ENCODE measurements at places on chromosomes 2 and 18.

- no peak for DNase-seq
These were observed 852.1 kb downstream of the CNTNAP5 start for GRCh38 chr2:124877141-124877577.

- DNase-seq = no peak
These were observed 1365.5 kb upstream of the CHAC2 start for GRCh38 chr2:52402128-52402527.

DNA sequence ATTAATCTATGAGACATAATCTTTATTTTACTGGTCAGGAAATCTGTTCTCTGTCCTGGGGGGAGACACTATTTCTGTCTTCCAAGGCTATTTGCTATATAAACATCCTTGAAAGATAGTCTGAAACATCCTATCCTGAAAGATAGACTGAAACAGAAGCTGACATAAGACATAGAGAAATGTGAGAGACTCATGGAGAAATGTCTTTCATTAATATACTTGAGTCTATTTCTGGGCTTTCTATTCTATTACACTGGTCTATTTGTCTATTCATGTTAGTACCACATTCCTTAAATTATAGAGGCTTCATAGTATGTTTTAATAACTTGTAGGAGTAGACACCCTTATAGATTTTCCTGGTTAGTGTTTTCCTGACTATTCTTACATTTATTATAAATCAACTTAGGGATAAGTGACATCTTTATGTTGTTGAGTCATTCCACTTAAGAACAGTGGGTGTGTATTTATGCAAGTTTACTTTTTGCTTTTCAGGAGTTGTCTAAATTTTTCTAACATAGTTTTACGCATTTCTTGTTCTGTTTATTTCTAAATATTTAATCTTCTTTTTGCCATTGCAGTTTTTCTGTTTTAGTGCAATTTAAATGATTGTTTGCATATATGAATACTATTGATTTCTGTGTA is 244.9 kb upstream of the ZSWIM2 start:
- DNase-seq = no peak

- DNase-seq = no peak
These were observed 89.6 kb downstream of the ACAA2 start for GRCh38 chr18:49723648-49724180.

GRCh38 chr18:3461704-3462103 is 11.7 kb downstream of the TGIF1 start:
- DNase-seq = no peak

- peak; percentile 95 for DNase-seq
These were observed 657 bp downstream of the SGPP2 start for GRCh38 chr2:222424729-222425671.

GRCh38 chr2:150047620-150048222 is 439.7 kb downstream of the RND3 start:
- no peak for DNase-seq

DNA sequence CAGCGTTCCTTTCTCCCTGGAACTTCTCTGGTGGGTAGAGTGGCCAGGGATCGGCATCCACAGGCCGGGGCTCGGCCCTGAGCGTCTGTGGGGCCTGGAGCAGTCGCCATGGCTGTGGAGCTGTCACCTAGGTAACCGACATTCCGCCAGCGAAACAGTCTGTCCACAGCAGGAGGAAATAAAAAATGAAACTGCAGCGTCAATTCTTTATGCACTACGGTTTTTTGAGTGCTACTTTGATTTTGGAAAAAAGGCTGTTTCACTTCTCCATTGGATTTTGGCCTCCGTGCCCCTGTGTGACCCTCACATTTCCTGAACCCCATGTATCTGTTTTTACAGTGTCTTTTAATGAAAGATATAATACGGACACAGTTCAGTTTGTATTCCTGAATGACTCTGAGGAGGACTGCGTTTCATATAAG is 163.4 kb downstream of the LDLRAD4 start:
- peak; percentile 78 for DNase-seq

GRCh38 chr18:27361477-27361876 is 176.4 kb upstream of the CHST9 start:
- DNase-seq = no peak

- DNase-seq = no peak
These were observed 370.2 kb upstream of the LYPD1 start for GRCh38 chr2:133040170-133040569.

GRCh38 chr2:65061146-65061909 is 5.1 kb downstream of the CEP68 start:
- no peak for DNase-seq

DNA sequence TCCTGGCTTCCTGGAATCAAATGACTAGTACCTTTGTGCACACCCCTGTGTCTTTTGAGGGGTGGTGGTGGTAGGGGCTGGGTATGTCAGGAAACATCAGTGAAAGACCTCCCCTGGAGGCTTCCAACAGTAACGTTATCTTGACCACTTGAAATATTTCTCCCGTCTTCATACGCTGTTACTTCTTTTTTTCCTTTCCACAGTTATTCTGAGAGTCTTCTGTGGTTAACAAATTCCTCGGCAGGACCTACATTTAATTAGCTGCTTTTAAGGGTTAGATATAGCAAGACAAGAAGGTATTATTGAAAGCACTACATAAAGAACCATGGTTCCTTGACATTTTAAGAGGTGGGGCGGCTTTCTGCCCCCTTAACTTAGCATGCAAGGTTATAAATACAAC is 34.6 kb downstream of the UGP2 start:
- DNase-seq = no peak

GRCh38 chr2:23843051-23843976 is 83.6 kb downstream of the ATAD2B start:
- DNase-seq = no peak

DNA sequence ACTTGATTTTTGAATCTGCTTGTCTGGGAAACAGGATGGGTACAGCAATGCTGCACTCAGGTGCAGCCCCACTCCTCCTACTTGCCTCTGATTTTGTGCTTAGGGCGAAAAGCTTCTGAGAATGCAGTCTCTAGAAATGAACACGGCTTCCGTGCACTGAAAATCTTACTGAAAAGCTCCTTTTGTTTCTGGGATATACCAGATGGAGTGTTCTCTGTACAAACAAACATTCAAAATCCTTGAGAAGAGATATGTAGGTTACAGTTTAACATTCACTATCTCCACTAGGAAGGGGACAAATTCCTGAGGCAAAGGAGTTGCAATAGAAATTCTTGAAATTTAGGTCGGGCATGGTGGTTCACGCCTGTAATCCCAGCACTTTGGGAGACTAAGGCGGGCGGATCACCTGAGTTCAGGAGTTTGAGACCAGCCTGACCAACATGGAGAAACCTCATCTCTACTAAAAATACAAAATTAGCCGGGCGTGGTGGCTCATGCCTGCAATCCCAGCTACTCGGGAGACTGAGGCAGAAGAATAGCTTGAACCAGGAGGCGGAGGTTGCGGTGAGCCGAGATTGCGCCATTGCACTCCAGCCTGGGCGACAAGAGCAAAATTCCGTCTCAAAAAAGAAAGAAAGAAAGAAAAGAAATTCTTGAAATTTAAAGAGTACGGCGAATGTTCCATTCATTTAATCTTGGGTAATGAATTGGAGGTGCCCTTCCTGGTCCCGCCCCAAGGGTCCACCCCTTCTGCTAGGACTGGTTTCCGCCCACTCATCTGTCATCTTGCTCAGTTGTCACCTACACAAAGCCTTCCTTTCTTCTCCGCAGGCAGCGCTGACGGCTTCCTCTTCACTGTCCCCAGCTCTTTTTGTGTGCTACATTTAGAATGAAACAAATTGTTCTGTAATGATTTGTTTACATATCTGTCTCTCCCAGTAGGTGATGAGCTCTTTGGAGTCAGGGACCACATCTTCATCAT is 92.4 kb downstream of the SOCS6 start:
- DNase-seq = peak; percentile 47

- no peak for DNase-seq
These were observed 7.2 kb downstream of the SLC30A6 start for GRCh38 chr2:32172870-32173269.

DNA sequence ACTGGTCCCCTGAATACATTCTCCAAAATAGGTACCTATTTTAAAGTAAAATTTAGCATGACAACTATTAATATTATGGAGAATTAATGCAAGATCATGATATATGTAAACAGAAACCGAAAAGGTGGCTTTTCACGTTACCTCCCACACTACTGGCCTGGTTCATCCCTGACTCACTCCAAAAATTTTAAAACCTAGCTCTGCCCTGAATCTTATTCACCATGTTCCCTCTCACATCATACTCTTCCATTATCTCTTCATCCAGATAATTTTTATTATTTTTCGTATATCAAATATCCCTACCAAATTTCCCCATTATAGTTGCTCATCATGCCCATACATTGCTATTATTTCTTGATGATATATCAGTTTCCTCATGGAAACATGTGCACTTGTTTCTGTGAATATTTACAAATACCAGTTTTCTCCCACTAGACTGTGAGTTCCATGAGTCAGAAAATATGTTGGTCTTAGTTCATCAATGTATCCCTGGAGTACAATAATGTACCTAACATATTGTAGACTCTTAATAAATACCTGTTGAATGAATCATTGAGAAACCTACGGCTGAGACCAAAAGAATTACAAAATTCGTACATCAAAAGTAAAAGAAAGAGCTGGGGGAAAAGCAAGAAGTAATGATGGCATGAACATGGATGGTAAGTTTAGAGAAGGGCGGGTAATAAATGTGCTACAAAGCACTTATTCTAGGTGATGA is 360.1 kb upstream of the CHAC2 start:
- DNase-seq = no peak

DNA sequence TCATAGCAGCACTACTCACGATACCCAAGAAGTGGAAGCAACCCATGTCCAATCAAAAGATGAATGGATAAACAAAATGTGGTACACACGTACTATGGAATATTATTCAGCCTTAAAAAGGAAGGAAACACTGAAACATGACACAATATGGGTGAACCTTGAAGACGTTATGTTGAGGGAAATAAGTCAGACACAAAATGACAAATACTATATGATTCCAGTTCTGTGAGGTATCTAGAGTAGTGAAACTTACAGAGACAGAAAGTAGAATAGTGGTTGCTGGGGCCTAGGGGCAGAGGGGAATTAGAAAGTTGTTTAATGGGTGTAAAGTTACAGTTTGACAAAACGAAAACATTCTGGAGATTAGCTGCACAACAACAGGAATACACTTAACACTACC is 24.7 kb downstream of the TLK1 start:
- peak; percentile 21 for DNase-seq

GRCh38 chr2:129133692-129134641 is 815.3 kb upstream of the HS6ST1 start:
- DNase-seq = no peak

DNA sequence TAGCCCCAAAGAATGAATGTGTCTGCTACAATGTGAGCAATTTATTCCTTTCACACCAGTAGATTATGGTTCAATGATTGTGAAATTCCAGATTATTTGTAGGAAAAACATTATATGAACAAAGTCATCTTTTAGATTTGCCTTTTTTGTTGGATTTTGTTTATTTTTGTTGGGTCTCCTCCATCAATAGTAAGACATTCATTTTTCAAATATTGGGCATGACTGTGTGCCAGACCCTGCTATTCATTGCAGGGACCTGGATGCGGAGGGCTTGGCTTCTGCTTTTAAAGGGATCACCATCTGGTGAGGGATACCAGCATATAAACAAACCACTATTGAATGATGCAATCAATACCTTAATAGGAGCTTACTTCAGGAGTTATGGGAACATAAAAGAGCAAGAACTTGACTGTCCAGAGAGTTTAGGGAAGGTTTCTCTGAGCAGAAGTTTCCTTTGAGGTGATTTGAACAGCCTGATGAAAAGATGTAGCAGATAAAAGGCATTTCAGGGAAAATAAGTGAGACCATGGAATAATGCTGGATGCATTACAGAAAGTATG is 486.7 kb downstream of the EPHA4 start:
- DNase-seq = no peak

DNA sequence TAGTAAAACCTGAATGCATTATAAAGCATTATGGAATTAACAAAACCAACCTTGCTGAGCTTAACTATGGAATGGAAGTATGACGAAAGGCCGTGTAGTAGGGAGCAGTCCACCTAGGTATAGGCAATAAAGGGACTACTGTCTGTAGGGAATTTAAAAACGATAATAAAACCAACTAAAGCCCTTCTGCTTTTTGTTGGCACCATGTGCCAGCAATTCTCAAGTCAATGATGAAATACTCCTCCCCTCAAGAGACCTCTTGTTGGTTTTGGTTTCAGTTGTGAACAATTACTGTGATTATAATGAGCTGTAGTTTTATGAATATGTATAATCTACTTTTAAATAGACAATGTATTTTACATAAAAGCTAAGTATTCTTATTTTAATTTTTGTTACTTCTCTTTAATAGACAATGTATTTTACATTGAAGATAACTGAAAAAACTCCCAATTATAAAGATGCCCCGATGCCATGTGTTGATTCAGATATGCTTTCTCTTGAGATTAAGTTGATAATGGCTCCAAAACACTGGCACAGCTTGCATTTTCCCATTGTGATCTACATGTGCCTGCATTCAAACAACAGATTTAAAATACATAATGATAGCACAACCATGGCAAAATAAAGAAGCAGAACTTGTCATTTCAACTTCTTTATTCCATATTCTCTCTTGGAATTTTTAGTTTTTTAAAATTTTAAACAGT is 55.5 kb upstream of the ZDBF2 start:
- peak; percentile 58 for DNase-seq

GRCh38 chr2:207184348-207184747 is 18.6 kb upstream of the KLF7 start:
- peak; percentile 41 for DNase-seq

- no peak for DNase-seq
These were observed 11.3 kb downstream of the KCNF1 start for GRCh38 chr2:10923008-10923375.

DNA sequence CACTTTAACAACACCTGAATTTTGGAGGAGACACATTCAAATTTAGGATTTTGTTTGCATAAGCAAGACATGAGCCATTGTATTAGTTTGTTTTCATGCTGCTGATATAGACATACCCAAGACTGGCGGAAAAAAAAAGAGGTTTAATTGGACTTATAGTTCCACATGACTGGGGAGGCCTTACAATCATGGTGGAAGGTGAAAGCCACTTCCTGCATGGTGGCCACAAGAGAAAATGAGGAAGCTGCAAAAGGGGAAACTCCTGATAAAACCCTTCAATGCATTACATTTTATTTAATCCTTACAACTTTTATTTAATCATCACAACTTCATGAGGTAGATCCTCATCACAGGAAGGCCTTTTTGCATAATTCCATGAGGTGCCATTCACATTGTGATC is 242.0 kb upstream of the STON1 start:
- DNase-seq = peak; percentile 77

- DNase-seq = no peak
These were observed 18.2 kb downstream of the AOX1 start for GRCh38 chr2:200603972-200604371.

DNA sequence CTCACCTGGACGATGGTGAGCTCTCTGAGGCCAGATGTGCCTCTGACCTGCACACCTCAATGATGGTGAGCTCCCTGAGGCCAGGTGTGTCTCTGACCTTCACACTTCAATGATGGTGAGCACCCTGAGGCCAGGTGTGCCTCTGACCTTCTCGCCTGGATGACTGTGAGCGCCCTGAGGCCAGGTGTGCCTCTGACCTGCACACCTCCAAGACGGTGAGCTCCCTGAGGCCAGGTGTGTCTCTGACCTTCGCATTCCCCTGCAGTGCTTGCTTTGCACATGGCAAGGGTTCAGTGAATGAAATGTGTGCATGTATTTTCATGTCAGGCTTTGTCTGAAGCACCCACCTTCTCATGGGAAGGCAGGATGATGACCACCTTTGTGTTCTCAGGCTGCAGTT is 95.5 kb downstream of the PTGR3 start:
- no peak for DNase-seq

Data from suppressor macrophage treated with lipopolysaccharide for 1 hour (primary cell).